ENCODE measurements at places on chromosomes 5 and 9.

DNA sequence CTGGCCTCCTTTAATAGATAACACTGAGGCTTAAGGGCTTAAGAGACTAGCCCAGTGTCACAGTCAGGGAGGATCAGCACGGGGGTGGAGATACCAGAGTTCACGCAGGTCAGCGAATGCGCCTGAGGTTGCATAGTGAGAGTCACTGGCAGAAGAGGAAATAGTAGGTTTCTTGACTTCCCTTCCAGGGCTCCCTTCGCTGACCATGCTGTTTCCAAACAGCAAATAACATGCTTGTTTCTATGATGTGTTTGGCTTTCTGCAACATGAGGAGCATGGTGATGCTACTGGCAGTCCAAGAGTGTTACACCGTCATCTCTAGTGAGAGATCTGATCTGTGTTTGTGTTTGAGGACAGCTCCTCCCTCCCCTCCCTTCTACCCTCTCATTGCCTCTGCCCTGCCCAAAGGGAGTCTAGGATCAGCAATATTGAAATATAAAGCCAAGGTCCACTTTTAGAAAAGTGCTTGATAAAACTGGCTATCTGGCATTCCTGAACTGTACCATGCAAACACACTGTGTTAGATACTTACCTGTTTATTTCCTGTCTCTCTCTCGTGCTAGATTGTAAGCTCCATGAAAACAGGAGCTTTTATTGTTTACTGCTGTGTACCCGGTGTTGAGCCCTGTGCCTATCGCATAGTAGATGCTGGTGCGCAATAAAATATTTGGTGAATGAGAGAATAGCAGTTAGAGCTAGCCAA is 12.3 kb downstream of the TLE4 start:
- no peak for DNase-seq

DNA sequence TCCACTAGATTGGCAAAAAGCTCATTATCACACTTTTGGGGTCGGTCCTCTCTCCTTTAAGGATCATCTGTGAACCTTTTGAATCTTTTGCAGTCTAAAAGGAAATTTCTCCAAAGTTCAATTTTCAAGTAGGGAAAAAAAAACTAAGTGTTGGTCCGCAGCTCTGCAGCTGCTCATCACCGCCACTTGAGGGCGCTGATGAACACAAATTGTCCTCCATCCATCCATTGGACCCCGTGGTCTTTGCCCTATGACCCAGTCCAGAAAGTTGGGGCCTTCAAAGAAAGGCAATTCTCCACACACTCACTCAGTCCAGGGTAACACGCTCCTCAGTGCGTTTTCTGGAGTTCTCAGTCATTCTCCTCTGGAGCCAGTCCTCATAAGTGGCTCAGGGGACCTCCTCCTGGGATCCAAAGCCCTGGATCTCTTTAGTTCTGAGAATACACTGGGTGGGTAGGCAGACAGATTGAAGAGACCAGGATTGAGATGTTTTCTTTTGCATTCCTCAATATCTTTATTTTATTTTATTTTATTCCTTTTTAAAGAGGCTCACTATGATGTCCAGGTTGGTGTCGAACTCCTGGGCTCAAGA is 63.6 kb upstream of the SLC28A3 start:
- DNase-seq = peak; percentile 45

- no peak for DNase-seq
These were observed 192.3 kb upstream of the GLRA1 start for GRCh38 chr5:152116934-152117333.

DNA sequence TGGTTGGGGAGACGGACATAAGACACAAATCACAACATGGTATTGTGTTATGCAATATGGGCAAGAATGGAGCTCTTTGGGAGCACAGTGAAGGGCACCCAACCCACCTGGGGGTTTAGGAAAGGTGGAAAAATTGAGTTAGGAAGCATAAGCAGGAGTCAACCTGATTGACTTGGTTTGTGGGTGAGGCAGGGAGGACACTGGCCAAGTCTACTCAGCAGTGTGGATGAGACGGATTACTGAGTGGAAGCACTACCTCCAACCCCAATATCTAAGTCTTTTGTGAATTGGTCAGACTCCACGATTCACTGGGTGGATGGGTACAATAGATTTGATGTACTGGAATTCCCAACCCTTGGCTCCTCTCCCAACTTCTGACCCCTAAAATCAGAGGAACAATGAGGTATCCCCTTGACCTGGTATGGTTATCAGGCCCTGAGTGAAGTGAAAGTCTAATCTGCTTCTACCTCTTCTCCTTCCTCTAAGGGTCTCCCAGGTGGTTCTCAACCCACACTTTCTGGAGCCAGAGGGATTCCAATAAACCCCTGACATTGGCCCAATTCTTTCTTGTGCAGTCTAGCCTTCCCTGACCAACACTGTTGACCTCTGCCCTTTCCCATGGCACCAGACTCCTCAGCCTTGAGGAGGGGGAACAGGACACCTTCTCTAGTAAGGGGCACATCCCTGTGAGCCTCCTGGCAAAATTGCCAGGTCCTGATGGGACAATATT is 5.2 kb downstream of the EGR1 start:
- DNase-seq = no peak

GRCh38 chr9:79946712-79947111 is 374.9 kb downstream of the TLE4 start:
- DNase-seq = no peak

DNA sequence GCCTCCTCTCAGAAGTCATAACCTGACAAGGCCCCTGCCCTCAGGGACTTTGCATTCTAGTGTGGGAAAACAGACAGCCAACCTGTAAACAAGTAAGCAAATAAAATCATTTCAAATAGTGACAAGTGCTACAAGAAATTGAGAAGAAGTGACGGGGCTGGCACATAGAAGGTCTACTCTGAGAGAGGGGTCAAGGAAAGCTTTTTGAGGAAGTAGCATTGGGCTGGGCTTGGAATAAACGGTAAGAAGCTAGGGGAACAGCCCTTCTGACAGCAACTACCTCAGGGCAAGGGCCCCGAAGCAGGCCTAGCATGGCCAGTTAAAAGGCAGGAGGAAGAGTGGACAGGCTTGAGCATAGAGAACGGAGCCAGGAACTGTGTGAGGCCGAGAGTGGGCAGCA is 4.8 kb upstream of the SLC2A8 start:
- no peak for DNase-seq

- DNase-seq = no peak
These were observed 77.7 kb upstream of the CTNND2 start for GRCh38 chr5:11981986-11982385.

DNA sequence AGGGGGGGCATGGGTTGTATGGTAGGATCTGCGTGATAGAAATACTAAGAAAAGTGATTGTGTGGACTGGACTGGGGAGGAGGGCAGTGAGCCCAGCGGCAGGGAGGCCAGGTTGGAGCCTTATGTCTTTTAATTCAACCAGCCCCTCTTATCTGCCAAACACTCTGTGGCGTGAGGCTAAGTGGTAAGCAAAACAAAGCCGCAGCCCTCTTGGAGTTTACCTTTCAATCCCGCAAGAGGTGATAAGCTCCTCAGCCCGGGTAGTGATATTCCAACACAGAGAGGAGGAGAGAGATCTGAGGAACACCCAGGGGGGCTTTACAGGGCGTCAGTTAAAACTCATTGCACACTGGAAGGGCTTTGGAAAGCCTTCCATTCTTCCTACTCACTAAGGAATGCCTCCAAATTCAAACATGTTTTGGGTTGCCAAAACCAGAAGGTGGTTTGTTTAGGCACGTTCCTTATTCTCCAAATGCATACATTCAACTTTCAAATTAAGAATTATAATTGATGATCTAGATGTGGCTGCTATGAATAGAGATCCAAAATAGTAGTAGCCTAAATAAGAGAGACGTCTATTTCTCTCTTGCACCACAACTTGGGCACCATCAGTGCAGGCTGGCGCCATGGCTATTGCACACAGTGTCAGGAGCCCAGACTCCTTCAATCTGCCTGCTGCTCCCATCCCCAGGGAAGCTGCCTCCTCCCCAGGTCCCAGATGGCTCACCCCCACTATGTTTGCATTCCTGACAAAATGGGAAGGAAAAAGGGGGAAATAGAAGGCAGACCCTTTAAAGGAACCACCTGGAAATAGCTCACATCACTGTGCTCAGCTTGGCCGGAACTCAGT is 75.1 kb upstream of the FSTL4 start:
- no peak for DNase-seq

DNA sequence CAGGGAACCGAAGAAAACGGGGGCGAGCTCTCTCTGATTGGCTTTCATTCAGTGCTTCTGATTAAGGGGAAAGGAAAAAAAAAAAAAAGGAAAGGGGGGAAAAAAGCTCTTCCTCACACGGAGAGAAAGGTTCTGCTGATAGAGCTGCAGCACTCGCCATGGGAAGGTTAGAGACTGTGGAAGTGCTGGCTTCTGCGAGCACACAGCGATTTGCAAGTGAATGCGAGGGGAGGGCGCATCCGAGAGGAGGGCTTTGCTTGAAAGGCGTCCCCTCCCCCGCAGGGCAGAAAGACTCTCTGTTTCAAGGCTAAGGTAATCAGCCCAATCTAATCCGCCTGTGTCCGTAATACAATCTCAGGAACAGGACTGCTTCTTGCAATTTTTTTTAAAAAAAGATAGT is at the start of gene CDH10:
CDH10 (minus strand) TSS at position 218 of the 400 bp plus-strand sequence. CDS start 51,488 bp downstream, outside the sequence.
- DNase-seq = peak; percentile 1

DNA sequence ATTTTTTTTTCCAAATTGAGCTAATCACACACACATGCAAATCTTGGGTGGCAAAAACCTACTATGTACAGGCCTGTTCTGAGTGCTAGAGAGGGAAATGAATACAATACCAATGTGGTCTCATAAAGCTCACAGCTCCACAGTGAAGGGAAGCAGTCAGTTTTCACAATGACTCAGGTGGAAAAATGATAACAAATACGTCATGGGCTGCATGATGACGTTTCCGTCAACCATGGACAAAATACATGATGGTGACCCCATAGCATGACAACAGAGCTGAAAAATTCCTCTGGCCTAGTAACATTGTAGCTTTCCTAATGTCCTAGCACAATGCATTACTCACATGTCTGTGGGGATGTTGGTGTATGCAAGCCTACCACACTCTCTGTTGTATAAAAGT is 252.5 kb downstream of the TRIM32 start:
- no peak for DNase-seq

GRCh38 chr5:68134669-68135313 is 80.8 kb upstream of the PIK3R1 start:
- no peak for DNase-seq

- no peak for DNase-seq
These were observed 138.5 kb upstream of the S1PR3 start for GRCh38 chr9:88852794-88853193.

- peak; percentile 65 for DNase-seq
These were observed 10.0 kb upstream of the AGPAT2 start for GRCh38 chr9:136697146-136697820.

DNA sequence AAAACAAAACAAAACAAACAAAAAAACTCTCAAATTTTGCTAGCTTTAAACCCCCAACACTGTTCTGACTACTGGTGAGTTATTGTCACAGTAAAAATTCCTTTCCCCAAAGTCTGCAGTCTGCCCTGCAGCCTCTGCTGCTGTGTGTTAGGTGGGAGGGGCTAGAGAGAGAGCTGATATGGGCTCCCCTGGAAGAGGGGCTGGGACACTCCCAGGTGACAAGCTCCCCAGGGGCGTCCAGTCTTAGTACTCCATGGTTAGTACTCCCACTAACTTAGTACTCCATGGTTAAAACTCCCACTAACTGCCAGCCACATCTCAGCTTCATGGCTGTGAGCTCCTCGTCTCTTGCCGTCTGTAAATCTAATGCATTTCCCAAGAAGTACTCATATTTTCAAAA is 191.9 kb downstream of the FANCC start:
- DNase-seq = no peak

DNA sequence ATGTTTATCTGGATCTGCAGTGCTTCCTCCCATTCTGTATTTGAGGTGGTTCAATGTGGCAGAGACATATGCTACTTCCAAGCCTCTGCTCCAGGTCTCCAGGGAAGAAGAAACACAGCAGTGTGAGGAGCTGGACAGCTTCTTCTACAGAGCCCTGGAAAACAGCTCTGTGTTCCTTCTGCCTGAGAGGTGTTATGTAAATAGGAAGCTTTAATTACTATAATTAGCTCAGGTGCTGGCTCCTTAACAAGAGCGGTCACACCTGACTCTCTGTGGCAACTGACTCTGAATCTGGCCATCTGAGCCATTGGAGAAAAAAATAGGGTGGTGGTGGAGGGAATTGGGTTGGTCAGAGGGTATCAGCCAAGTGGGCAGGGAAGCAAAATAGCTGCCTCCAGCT is 332.4 kb upstream of the BRINP1 start:
- no peak for DNase-seq

- DNase-seq = no peak
These were observed 110.4 kb downstream of the LIFR start for GRCh38 chr5:38446029-38446522.

GRCh38 chr5:34021334-34021733 is 13.5 kb upstream of the AMACR start:
- DNase-seq = no peak

GRCh38 chr5:142017832-142018427 is 5.1 kb upstream of the GNPDA1 start:
- no peak for DNase-seq

DNA sequence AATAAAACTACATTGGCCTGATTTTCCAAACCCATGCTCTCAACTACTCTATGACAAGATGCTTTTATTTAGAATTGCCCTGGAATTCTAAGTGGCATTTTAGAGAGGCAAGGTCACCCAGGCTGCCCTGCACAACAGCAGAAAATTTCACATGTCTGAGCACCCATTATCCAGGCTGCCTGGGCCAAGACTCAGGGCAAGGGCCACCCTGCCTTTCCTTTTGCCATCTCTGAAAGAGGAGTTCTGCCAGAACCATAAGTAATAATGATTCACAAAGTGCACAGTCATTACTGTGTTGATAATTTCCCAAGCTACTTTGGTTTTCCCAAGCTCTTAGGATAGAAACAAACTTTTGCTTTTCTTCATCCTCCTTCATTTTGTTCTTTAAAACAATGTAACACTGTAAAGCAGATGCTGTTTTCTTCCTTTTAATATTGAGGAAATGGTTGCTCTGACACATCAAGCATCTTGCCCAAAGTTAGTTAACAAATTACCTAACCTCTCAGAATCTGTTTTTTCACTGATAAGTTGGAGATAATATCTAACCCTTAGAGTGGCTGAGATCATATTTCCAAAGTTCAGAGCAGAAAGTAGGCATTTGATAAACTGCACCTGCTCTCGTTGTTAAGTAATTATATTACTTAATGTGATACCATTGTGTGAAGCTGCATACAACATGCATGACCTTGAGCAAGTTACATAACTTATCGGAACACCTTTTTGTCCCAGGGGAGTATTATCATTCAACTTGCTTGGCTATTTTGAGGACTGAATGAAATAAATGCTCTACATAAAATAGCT is 325.6 kb downstream of the PRELID2 start:
- DNase-seq = no peak

GRCh38 chr5:120096413-120096812 is 367.7 kb upstream of the PRR16 start:
- DNase-seq = no peak

GRCh38 chr5:97903742-97904141 is 720.7 kb upstream of the RIOK2 start:
- no peak for DNase-seq

GRCh38 chr9:72615931-72616330 is 94.5 kb downstream of the TMC1 start:
- no peak for DNase-seq

GRCh38 chr5:154642499-154643245 is 112.5 kb upstream of the LARP1 start:
- no peak for DNase-seq

- DNase-seq = peak; percentile 51
These were observed 784 bp downstream of the NLN start for GRCh38 chr5:65722575-65723403.
